ENCODE measurements at places on chromosomes 11 and 22.

DNA sequence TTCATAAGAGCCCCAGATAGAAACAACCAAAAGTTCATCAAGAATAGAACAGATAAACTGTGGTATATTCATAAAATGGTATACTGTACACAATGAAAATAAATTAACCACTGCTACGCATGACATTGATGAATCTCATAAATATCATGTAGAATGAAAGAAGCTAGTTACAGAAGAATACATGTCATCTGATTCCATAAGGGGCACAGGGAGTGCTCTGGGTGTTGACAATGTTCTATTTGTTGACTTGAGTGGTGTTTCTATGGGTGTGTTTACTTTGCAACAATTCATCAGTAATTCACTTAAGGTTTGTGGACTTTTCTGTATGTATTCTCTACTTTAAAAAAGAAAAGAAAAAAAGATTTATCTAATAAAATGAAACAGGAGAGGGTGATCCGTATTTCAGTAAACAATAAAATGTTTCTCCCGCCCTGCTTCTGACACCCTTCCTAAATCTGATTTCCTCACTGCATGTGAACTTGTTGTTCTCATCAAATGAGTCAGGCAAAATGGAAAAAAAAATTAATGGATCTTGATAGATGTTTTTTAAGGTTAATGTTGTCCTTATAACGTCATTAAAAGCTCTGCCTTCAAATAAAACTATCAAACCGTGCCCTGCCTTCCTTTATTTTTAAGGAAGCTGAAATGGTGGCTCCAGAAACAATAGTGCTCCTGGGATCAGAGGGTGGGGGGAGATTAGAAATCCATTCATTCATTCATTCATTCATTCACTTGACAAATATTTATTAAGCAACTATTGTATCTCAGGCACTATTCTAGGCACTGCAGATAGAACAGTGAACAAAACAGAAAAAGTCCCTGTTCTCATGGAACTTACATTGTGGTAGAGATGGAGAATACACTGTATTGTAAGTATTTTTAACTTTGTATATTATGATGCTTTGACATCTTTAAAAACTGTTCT is 77.2 kb upstream of the CD44 start:
- DNase-seq = peak; percentile 19

DNA sequence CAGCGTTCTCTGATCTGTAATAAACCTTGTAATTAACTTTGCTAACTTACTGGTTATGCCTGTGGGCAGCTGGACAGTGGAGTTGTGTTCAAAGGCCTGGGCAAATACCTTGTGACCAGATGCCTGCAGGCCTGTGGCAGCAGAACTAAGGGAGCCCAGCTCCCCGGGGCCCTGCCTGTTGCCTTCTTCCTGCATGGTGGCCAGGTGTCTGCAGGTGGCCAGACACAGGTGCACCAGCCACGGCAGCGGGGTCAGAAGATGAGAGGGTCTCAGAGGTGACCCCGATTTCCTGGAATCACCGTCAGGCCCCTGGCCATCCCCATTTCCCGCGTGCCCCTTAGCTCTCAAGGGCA is 127.2 kb downstream of the OSBP2 start:
- peak; percentile 7 for DNase-seq

DNA sequence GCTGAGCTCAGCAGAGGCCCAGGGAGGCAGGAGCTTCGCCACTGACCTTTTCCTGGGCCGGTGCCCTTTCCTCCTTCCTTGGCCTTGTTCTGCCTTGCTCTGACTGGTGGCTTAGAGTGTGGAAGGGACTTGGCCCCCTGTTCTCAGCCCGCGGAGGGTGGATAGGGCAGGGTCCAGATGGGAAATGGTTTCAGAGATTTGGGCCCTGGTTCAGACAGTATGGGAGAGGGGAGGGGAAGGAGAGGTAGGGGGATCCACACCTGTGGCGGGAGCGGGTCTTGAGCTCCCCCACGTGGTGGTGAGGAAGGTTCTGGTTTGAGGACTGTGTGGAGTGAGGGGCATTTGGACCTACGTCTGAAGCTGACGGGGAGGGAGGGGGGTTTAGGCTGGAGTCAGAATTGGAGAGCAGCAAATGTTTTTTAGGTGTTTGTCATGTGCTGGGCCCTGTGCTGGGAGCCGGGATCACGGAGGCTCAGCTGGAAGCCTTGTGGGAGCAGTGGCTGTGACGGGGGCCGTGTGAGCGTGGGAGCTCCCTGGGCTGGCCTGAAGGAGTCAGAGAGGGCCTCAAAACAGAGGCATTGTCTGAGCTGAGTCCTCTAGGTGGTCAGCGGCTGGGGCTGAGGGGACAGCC is 27.2 kb downstream of the SHANK3 start:
- DNase-seq = no peak

DNA sequence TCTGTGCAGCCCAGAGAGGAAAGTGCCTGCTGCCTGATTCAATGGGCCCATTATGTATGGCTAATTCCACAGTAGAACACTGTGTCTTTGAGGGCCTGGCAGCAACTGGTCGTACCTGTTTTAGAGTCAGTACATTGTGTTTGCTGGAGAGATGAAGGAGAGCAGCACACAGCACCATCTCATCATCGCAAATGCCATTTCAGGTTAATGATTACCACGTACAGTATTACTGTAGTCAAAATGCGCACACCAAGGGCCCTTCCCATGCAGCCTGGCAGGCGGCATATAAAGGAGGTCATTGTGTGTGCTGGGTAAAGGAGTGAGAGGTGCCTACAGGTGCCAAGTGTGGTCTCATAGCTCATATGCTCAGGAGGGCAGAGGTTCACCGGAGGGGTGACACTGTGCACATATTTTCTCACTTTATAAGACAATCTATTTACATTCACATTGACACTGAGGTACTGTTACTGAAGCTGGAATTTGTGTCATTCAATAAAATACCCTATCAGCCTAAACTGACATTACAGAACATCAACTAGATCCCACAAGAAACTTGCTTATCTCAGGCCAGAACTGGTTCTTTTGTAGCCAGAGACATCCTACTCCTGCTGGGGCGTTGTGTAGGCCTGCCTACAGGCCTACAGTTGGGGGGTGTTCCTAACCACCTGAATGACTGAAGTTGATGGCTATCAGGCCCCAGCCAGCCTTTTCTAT is 90.4 kb downstream of the APIP start:
- no peak for DNase-seq

DNA sequence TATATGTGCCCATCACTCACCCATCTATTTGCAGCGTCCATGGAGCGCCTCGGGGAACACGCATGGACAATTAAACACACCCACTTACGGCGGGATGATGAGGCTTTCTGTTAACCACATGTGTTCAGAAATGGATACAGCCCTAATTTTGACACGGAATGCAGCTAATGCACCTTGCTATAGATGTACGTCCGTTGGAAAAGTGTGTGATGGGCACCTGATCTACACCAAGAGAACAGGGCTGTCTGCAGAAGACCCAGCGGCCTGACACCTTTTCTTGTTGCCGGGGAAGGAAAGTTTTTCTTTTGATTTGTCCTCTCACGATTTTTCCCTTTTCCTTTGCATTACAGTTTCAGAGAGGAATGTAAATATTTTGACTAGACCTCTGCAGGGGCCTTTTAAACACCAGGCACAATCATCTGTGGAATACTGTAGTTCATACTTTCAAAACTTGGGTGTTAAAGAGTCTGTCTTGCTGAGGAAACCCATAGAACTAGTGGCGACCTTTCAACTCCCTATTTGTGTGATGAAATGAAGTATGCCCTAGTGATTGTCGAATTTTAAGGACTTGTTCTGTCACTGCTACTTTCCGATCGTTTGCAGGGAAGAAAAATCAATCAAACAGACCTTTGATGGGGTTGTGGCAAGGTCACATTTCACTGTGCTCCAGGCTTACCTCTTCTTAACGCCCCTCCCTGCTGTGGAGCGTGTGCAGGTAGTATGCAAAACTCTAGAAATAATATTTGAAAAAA is 16.5 kb upstream of the PAX6 start:
- DNase-seq = no peak
